ENCODE measurements at places on chromosomes 13 and 19. TPM values are rescaled to one million over a fixed set of nuclear protein-coding genes. Genes with fewer than 3 reads are reported as not detected.

Gene CLDN10
- total RNA-seq, result 1.5 TPM

Gene KLF2
- total RNA-seq, result 49.3 TPM

DNA sequence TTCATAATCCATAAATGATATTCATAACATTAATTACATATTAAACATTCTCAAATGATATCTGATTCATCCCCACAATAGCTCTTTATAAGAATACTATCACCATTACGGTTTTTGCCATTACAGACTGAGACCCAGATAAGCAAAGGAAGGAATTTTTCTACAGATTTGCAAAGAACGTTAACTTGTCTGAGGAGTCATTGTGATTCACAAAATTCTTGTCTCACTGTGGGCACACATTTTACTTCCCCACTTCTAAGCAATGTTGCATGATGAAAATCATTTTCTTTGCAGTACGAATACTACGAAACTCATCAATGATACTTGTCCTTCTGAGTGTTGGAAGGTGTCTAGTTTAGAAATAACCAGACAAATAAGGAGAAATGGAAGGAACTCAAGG is 70.1 kb downstream of the NALCN start:
- no peak for DNase-seq

DNA sequence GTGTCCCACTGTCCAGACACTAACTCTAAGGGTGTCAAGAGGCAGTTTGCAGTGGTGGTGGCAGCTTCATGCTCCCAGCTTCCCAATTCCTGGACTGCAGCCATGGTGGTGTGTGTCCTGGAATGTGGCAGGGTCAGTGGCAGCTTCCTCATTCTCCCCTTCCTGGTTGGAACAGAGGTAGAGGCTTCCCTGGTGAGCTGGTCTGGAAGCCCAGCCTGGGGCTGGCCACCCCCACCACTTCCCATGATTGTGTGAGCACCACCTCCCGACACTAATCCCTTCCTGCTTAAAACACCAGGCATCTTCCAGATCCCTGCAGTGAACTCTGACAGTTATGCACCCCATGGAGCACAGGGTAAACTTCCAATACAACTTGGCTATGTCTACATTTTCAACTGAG is 134.9 kb downstream of the RAP2A start:
- no peak for DNase-seq

Gene GET3
- total RNA-seq, result 39.2 TPM

Gene DACH1
- total RNA-seq, result 0.71 TPM

GRCh38 chr13:30113551-30113950 is 193.8 kb downstream of the KATNAL1 start:
- no peak for DNase-seq

- DNase-seq, result no peak
Observed at GRCh38 chr19:40424637-40425449, 949 bp downstream of the SERTAD1 start.

- no peak for DNase-seq
Observed at GRCh38 chr13:105278943-105279381, 1256.5 kb downstream of the EFNB2 start.

GRCh38 chr13:30431269-30431940 is 9.1 kb downstream of the UBE2L5 start:
- no peak for DNase-seq

- no peak for DNase-seq
Observed at GRCh38 chr13:112759827-112760226, 70.0 kb downstream of the ATP11A start.

GRCh38 chr19:13989487-13989886 is 16.6 kb downstream of the RFX1 start:
- no peak for DNase-seq

DNA sequence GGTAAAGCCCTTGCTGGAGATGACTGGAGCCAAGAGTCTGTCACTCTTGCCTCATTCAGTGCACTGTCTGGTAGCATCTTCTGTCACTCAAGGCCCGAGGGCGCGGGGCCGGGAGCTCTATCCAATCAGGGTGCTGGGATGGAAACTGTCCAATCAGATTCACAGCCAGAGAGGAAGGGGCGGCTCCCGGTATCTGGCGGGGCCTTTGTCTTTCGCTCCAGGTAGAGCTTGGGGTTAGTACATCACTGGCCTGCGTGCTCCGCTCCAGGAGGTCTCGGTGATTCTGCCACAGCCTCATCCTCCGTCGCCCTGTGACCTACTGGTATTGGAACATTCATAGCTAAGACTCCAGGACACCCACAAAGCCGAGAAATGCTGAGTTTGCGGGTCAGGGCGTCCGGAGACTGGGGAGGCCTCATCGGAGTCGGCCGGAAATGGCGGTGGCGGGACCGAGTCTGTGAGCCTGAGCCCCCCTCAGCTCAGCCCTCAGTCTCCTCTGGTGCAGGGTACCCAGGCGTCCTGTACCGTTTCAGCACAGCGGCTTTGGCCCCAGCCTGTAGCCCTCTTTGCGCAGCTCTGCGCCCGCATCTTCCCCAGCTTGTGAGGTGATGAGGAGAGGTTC is 20.6 kb upstream of the ZNF430 start:
- DNase-seq, result peak; percentile 91

DNA sequence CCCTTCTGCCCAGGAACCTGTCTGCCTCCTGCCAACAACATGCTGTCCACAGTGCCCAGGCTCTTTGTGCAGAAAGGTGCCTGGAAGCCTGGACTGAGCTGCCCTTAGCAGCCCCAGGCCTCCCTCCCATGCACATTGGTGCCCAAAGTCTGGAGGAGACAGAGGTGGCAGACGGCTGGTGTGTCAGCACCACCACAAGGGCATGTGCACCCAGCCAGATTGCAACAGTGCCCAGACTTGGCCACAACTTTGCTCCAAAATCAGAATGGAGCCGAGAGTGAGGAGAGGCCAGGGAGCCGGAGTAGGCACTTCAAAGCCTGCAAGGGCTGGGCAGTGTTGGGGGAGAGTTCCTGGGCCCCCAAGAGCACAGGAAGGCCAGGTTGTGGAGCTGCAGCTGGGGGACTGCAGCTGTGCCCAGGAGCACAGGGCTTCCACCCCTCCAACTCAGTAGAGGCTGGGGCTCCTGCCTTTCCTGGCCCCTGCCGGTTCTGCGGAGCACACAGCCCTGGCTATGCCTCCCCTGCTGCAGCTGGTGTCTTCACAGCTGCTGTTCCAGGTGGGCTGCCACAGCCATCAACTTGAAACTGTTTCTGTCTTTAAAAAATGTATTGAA is 1255.8 kb downstream of the SLITRK5 start:
- no peak for DNase-seq

DNA sequence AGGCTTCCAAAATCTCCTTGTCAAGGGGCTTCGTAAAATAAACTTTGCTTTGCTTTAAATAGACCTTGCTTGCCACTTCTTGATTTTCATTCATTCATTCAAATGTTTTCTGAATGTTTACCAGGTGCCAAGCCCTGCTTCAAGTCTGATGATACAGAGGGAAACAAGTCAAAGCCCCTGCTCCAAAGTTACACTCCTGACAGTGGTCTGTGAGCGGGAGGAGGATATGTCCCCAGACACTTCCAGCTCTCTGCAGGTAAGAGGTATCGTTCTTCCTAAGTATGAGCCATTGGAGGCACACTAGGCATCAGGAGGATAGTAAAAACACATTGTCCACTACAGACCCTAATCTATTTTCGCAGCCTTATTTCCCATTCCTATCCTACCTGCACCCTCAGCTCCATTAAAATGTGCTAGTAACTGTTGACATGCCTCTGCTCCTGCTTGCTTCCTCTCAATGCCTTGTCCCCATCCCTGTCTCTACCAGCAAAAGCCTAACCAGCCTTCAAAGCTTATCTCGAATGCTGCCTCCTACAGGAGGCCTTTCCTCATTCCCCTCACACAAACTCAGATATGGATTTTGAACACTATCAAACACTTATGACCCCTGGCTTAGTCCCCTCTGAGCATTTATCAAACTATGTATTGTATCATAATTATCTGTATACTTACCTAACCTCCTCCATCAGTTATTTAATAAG is 6.2 kb upstream of the WBP4 start:
- no peak for DNase-seq

GRCh38 chr19:13207846-13208671 is 57.8 kb downstream of the IER2 start:
- DNase-seq, result peak; percentile 74

Gene LYPD5
- 1.1 TPM for total RNA-seq

Gene ZNF98
- 3.8 TPM for total RNA-seq

DNA sequence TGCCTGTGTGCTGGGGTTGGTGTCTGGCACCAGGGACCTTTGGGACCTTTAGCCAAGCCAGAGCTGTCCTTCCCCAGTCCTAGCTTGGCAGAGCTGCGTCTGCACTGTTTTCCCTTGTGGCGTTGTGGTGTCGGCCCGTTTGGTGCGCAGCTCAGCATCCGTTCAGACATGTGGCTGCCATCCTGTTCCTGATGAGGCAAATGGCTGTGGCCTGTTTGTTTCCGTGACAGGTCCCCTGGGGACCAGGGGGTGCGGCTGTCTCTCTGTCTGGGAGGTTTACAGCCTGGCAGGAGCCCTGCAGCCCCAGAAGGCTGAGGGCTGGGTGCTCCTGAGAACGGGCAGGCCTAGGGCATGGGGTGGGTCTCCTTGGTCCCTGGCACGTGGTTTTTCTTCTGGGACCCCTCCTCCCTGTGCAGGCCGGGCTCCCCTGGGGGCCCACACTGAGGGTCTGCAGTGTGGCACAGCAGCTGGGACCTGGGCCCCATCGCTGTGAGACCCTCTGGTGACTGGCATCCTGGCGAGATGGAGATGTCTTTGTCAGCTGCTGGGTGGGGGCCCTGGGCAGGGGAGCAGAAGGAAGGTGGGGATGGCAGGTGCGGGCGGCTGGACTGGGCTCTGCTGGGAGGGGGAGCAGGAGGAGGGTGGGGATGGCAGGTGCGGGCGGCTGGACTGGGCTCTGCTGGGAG is 4.0 kb downstream of the SPPL2B start:
- DNase-seq, result no peak

DNA sequence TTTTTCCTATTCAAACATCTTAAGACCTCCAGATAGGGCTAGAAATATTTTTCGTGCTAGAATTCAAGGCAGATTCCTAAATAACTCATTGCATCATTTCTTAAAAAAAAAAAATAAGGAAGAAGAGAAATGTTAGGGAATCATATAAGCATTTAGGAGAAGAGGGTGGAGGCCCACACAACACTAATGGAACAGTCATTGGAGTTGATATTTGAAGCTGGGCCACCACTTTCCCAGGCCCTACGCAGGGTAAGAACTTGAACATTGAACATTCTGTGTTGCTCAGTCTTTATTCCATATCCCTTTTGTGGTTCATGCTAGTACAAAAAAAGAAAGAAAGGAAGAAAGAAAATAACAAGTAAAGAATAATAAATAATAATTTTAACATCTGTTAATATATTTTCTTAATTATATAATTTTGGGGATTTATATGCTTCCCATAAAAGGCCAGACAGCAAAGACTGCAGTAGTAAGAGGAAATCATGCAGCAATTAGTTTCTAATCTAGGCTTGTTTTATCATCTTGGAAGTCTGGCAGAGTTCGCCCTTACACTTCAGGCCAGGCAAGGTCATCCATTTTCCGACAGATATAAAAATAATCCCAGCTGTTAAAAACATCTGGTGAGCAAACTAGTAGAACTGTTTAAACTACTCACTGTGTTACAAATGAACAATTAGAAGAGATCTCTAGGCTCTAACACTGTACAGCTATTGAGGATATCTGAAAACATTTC is 127.7 kb downstream of the FRY start:
- no peak for DNase-seq

Gene IFNL3
- total RNA-seq, result not detected

GRCh38 chr19:46022431-46023310 is at the start of gene PGLYRP1:
PGLYRP1 (minus strand) TSS chr19:46023053; CDS start chr19:46023021, 32 bp downstream.
- DNase-seq, result peak; percentile 65

Gene ZNF738
- 6.8 TPM for total RNA-seq

DNA sequence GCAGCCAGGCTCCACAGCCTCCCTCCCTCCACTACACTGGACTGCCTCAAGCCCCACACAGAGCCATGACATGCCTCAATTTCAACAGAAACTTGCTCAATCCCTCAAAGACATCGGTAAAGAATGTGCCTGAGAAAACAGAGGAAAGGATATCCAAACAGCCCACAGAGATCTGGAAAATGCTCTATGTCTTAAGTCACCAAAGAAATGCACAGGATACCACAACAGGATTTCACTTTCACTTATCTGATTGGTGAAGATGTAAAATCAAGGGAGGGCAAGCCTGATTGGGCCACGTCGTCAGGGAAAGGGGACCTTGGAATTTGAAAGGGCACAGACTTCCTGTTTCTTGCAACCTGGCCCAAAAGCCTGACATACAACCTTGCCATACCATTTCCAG is 14.2 kb downstream of the CACNA1A start:
- DNase-seq, result no peak

Gene MATK
- 1.8 TPM for total RNA-seq

GRCh38 chr13:99792079-99792921 is 179.3 kb downstream of the ZIC5 start:
- DNase-seq, result no peak

- DNase-seq, result no peak
Observed at GRCh38 chr13:65642301-65642700, 1587.8 kb downstream of the PCDH9 start.

- no peak for DNase-seq
Observed at GRCh38 chr19:2221918-2222317, 14.2 kb downstream of the PLEKHJ1 start.

DNA sequence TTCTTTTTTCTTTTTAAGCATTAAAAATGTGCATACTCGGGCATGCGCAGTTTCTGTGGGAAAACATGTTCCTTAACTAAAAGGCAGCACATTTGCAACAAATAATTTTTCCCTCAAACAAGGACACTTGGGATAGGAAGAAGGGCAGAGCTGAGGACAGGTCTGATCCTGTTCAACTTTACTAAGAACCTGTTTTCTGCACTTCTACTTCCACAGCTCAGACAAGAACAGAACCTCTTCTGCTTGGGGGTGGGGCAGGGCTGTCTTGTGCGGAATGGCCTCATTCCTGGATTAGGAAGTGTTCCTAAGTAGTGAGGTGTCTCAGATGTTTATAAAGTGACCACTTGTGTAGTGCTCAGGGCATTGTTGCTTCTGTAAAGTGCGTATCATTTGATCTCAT is 18.3 kb downstream of the SAFB start:
- peak; percentile 15 for DNase-seq

Gene INAFM1
- total RNA-seq, result 16.3 TPM

Gene PDE4C
- total RNA-seq, result 3.6 TPM

- DNase-seq, result no peak
Observed at GRCh38 chr19:10379880-10380312, 476 bp downstream of the TYK2 start.

DNA sequence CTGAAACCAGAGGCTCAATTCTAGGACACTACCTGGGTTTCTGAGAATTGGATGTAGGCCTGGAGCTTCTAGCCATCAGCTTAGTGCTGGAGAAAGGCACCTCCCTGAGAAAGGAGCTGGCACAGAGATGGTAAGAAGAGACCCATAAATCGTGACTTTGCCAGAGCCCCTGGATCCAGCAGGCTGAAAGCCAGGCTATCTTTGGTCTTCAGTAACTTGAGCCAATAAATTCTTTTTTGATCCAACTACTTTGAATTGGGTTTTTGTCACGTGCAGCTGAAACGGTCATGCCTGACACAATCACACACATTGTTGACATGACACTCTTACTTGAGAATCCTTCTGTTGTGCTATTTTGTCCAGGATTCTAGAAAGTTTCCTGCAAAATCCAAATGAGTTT is 103.4 kb downstream of the LHFPL6 start:
- DNase-seq, result no peak

Gene FCER2
- 2.5 TPM for total RNA-seq

GRCh38 chr19:16519230-16519687 is 23.0 kb downstream of the CHERP start:
- DNase-seq, result no peak
